ENCODE measurements at places on chromosomes 7 and 10.

GRCh38 chr10:7401782-7402181 is 9.1 kb downstream of the SFMBT2 start:
- H3K27me3 ChIP-seq = no peaks in the 10 kb centered on the region
- no peak for DNase-seq
- no peak overlapping the region for H3K27ac ChIP-seq
- peaks cover 10% of the 10 kb centered on the region for H3K4me1 ChIP-seq

GRCh38 chr7:140458201-140458600 is 21.1 kb downstream of the MKRN1 start:
- H3K4me3 ChIP-seq = no peak overlapping the region
- no peak overlapping the region for H3K27ac ChIP-seq
- H3K4me1 ChIP-seq = no peaks in the 10 kb centered on the region
- DNase-seq = no peak
- H3K36me3 ChIP-seq = peaks cover 17% of the 10 kb centered on the region
- H3K27me3 ChIP-seq = no peaks in the 10 kb centered on the region

DNA sequence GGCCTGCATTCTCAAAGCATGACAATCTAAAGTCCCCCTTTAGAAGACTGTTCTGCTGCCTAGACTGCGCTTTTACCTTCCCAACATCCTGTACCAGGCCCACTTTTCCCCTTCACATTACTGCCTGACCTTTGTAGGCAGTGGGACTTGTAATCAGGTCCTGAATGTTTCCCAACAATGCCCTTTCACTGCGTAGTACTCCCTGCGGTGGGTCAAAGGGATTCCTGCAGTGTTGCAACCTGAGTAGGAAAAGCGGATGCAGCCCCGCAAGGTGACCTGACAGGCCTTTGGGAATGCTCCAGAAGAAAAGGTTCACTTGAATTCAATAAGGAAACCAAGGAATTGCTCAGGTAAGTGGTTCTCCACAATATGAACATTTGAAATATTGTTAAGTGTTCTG is 4.9 kb upstream of the TCAF1 start:
- peak; percentile 83 for DNase-seq
- H3K4me3 ChIP-seq = no peak overlapping the region
- no peak overlapping the region for H3K27ac ChIP-seq
- peaks cover 5% of the 10 kb centered on the region for H3K4me1 ChIP-seq
- H3K27me3 ChIP-seq = no peaks in the 10 kb centered on the region

GRCh38 chr7:128120976-128121490 is 89.8 kb upstream of the LRRC4 start:
- H3K4me3 ChIP-seq = no peak overlapping the region
- H3K27ac ChIP-seq = no peak overlapping the region
- no peaks in the 10 kb centered on the region for H3K36me3 ChIP-seq
- H3K4me1 ChIP-seq = no peaks in the 10 kb centered on the region
- H3K27me3 ChIP-seq = no peaks in the 10 kb centered on the region

DNA sequence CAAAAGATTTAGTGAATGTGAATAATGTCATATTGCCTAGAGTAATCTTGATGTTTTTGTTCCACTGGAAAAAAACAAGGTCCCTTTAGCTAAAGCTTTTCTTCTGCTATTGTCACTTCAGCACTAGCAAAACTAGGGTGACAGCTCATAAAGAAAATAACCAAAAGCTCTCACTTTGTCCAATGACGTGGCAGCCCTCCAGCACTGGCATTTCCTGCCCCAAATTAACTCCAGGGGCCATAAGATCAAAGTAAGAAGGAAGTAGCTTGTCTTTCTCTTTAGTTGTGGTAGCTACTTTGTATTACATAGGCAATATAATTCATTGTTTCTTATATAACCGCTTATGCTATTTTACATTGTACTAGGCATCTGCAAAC is 47.3 kb downstream of the LRRN3 start:
- peak; percentile 42 for DNase-seq
- H3K4me1 ChIP-seq = no peaks in the 10 kb centered on the region
- no peaks in the 10 kb centered on the region for H3K27me3 ChIP-seq
- no peaks in the 10 kb centered on the region for H3K36me3 ChIP-seq

DNA sequence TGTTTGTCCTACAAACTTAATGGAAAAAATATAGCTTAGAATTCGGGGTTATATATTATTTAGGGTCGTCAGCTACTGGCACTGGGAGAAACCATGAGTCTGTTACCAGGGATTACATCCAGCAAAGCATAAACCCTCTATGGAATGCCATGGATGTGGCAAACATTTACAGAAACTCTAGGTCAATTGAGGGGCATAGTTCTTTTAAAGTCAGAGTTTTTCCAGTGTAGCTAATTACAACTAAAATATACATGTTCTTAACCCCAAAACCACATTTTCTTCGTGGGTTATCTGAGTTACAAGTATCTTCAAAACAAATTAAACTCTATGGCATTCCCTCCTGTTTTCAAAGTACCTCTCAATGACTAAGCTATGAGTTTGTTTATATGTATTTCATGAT is 99.3 kb upstream of the THSD7A start:
- no peak overlapping the region for H3K27ac ChIP-seq
- no peak for DNase-seq
- H3K27me3 ChIP-seq = no peaks in the 10 kb centered on the region
- H3K36me3 ChIP-seq = no peaks in the 10 kb centered on the region
- no peaks in the 10 kb centered on the region for H3K4me1 ChIP-seq

GRCh38 chr7:142771353-142771723 is 568 bp downstream of the PRSS2 start:
- H3K4me1 ChIP-seq = peaks cover 6% of the 10 kb centered on the region
- no peaks in the 10 kb centered on the region for H3K27me3 ChIP-seq
- no peak overlapping the region for H3K27ac ChIP-seq
- H3K4me3 ChIP-seq = no peak overlapping the region

DNA sequence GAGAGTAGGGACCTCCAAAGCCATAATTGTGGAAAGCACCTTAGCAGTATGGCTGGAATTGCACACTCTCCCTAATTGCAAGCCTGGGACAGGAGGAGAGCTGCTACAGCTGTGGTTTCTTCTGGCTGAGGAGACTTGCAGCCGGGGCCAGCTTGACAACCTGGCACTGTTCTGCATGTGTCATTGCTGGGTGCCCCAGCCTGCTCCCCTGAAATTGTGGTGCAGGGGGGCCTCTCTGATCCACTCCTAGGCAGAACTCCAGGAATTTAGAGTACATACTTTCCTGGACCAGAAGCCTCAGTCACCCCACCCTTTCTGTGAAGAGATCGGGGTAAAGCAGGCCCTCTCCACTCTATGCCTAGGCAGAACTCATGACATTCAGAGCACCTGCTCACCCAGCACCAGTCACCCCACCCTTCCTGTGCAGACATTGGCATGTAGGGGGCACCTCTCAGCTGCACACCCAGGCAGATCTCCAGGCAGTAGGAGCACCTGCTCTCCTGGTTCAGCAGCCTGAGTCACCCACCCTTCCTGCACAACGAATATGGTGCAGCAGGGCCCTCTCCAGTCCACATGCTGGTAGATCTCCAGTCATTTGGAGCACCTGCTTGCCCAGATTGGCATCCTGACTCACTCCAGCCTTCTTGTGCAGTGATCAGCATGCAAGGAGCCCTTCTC is 34.4 kb upstream of the DYNC1I1 start:
- no peak overlapping the region for H3K4me3 ChIP-seq
- H3K4me1 ChIP-seq = no peaks in the 10 kb centered on the region
- no peak overlapping the region for H3K27ac ChIP-seq
- no peaks in the 10 kb centered on the region for H3K36me3 ChIP-seq
- no peak for DNase-seq

- H3K36me3 ChIP-seq = no peaks in the 10 kb centered on the region
- peak overlapping the region; percentile 59 for H3K4me3 ChIP-seq
- peaks cover 5% of the 10 kb centered on the region for H3K4me1 ChIP-seq
- H3K27ac ChIP-seq = peak overlapping the region; percentile 29
- no peaks in the 10 kb centered on the region for H3K27me3 ChIP-seq
These were observed 166.2 kb upstream of the ASAH2 start for GRCh38 chr10:50417486-50417885.

DNA sequence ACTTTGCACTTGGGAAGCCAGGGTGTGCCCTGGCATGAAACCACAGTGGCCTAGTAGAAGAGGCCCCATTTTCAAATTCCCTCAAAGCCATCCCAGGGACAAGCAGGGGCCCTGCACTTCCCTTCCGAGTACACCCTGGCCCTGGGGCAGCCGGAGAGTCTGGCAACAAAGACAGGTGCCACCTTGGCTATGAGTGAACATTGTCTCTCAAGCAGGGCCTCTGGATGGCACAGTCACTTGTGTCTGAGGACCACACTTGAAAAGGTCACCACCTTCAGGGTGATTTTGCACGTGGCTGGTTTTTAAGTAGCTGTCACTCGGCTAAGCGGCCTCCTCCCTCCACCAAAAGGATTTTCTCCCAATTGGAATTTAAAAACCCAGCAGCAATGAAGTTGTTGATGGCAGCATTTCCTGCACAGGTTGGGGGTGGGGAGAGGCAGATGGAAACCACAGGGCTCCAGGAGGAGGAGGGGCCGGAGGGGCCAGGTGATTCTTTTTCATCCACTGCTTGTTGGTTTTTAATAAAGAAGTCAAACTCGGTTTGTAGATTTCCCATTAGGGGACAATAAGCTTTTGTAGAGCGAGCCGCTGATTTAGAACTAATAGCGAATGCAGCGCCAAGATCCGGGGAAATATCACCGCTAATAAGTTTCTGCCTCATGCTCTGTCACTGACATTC is 33.9 kb downstream of the C10orf105 start:
- no peaks in the 10 kb centered on the region for H3K27me3 ChIP-seq
- DNase-seq = no peak
- no peaks in the 10 kb centered on the region for H3K4me1 ChIP-seq
- no peak overlapping the region for H3K4me3 ChIP-seq
- H3K27ac ChIP-seq = no peak overlapping the region
- no peaks in the 10 kb centered on the region for H3K36me3 ChIP-seq

DNA sequence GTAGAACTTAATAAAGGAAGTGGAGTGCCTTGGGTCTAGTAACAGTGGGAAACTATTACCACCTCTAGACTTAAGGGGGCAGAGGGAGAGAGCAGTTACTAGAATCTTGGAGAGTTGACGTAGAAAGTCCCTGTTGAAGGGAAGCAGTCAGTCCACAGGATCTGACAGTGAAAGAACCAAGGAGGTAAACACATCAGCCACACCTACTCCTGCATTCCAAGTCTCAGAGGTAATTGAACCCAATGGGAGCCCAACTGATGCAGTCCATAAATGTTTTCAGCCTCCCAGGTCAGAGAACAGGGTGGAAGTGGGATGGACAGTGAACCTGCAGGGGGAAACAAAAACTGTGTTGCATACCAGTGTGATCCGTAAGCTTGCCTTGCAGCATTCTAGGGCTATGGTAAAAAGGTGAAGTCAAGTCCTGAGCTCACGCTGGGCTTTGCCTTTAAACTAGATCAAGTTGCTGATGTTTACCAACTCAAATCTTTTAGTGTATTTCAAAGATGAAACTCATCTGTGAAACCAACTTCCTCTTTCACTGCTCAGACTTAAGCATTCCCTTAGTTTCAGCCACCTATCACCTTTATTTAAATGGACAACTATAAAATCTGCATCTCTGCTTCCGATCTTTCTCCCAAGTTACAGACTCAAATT is 57.2 kb downstream of the SLC16A12 start:
- no peak overlapping the region for H3K4me3 ChIP-seq
- H3K27ac ChIP-seq = no peak overlapping the region
- peak; percentile 88 for DNase-seq
- H3K36me3 ChIP-seq = no peaks in the 10 kb centered on the region

GRCh38 chr7:43083106-43083505 is 29.3 kb upstream of the HECW1 start:
- no peaks in the 10 kb centered on the region for H3K36me3 ChIP-seq
- no peak overlapping the region for H3K27ac ChIP-seq
- no peak overlapping the region for H3K4me3 ChIP-seq
- peaks cover 1% of the 10 kb centered on the region for H3K4me1 ChIP-seq
- no peak for DNase-seq

DNA sequence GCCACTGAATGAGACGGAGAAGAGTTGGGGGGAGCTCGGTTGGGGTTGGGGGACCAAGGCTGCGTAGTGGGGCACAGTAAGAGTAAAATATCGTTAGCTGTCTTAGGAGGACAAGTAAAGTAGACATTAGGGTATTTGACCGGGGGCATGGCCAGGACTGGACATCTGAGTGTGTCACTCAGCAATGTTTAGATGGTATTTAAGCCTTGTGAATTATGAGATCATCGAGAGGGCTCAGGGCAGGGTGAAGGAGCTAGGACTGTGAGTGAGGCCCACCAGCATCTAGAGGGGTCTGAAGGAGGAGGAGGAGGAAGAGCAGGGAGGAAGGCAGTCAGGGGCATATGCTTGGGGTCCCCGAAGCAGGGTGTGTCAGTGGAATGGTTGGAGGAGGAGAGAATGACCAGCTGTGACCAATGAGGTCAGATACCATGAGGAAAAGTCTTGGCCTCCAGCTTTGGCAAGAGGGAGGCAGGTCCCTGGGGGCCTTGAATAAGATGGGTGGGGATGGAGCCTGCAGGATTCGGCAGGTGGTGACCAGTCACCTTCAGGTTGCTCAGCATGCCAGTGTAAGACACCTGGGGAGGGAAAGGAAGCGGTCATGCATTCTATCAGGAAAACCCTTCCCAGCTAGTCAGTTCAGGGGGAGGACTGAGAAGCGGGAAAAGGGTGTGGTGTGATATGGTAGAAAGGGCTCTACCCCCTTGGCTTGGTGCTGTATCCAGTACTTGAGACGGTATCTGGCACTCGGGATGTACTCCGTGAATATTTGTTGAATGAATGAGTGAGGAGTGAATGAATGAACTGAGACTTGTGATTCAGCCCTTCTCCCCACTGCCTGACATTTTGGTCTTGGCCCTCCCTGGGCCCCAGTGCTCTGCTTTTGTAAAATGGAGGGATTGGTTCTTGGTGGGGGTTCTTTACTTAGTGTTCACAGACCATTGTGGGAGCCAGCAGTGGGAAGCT is 34.8 kb upstream of the SH2D4B start:
- no peaks in the 10 kb centered on the region for H3K27me3 ChIP-seq
- H3K27ac ChIP-seq = no peak overlapping the region
- H3K4me3 ChIP-seq = no peak overlapping the region
- H3K4me1 ChIP-seq = peaks cover 15% of the 10 kb centered on the region

GRCh38 chr7:98655611-98656010 is 38.5 kb downstream of the NPTX2 start:
- DNase-seq = no peak
- no peak overlapping the region for H3K4me3 ChIP-seq
- H3K36me3 ChIP-seq = no peaks in the 10 kb centered on the region
- H3K4me1 ChIP-seq = no peaks in the 10 kb centered on the region
- H3K27me3 ChIP-seq = no peaks in the 10 kb centered on the region

- DNase-seq = no peak
- H3K27ac ChIP-seq = no peak overlapping the region
- no peak overlapping the region for H3K4me3 ChIP-seq
- no peaks in the 10 kb centered on the region for H3K36me3 ChIP-seq
- no peaks in the 10 kb centered on the region for H3K4me1 ChIP-seq
These were observed 12.2 kb downstream of the PANK1 start for GRCh38 chr10:89632824-89633223.

DNA sequence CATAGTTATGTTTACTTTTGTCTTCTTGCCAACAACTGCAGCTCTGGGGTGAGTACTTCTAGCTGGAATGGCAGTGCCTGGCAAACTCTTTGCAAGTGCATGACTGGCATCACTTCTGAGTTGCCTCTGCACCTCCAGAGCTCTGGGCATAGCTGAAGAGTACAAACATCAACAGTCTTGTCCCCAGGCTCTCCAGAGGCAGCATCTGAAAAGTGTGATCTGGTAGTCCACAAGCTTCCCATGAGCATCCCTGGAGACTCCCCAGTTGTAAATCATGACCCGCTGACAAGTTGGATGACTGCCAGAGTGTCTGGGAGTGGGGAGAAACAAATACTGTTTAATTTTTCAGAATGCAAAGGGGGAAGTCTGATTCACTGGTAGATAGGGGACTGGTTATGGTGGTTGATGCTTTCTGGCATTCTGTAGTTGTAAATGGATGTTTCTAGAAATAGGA is 138.9 kb upstream of the CDK13 start:
- H3K36me3 ChIP-seq = no peaks in the 10 kb centered on the region
- H3K27ac ChIP-seq = no peak overlapping the region
- no peaks in the 10 kb centered on the region for H3K27me3 ChIP-seq
- no peaks in the 10 kb centered on the region for H3K4me1 ChIP-seq
